Skeletal muscle cell (primary cell): ENCODE measurements at places on chromosomes 13 and 19.

DNA sequence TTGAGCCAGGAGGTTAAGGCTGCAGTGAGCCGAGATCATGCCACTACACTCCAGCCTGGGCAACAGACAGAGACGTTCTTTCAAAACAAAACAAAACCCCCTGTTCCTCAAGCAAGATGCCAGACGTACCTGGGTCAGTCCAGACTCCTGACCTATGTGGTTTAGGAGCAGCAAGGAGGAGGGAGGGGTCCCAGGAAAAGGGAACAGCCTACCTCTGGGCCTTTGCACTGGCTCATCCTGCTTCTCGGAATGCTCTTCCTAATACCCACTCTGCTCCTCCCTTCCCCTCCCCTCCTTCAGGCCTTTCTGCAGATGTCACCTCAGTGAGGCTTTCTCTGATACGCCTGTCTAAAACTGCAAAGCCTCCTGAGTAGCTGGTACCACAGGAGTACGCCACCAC is 9.5 kb downstream of the RINL start:
- DNase-seq, result no peak

- no peak for DNase-seq
Observed at GRCh38 chr19:33204136-33204973, 10.2 kb downstream of the LRP3 start.

- DNase-seq, result no peak
Observed at GRCh38 chr13:72953391-72953965, 105.3 kb upstream of the KLF5 start.

DNA sequence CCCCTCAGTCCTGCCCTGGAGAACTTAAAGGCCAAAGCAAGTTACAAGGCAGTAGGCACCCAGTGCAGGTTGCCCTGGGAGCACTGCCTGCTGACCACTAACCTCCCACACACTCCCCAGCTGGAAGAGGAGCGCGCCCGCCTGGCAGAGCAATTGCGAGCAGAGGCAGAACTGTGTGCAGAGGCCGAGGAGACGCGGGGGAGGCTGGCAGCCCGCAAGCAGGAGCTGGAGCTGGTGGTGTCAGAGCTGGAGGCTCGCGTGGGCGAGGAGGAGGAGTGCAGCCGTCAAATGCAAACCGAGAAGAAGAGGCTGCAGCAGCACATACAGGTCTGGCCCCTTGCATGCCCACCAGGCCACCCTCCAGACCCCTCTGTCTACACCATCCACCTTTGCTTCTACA is 61.1 kb downstream of the KCNC3 start:
- no peak for DNase-seq

- no peak for DNase-seq
Observed at GRCh38 chr13:73278186-73278585, 219.4 kb downstream of the KLF5 start.

DNA sequence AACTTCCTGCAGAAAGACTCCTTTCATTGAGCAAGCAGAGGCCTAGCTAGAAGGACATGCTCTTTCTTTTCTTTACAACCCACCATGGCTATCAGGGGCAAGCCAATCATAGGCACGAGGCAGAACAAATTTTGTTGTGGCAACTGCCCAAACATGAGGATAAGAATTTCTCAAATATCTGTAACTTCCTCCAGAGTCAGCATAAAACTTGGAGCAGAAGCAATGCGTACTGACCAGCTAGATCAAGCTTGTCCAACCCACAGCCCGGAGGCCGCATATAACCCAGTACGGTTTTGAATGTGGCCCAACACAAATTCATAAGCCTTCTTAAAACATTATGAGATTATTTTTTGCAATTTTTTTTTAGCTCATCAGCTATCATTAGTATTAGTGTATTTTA is 87.0 kb upstream of the SOX21 start:
- no peak for DNase-seq

GRCh38 chr13:51697181-51697580 is 106.8 kb downstream of the DHRS12 start:
- DNase-seq, result no peak

GRCh38 chr19:41641879-41642485 is 15.1 kb upstream of the CEACAM4 start:
- DNase-seq, result peak; percentile 7

DNA sequence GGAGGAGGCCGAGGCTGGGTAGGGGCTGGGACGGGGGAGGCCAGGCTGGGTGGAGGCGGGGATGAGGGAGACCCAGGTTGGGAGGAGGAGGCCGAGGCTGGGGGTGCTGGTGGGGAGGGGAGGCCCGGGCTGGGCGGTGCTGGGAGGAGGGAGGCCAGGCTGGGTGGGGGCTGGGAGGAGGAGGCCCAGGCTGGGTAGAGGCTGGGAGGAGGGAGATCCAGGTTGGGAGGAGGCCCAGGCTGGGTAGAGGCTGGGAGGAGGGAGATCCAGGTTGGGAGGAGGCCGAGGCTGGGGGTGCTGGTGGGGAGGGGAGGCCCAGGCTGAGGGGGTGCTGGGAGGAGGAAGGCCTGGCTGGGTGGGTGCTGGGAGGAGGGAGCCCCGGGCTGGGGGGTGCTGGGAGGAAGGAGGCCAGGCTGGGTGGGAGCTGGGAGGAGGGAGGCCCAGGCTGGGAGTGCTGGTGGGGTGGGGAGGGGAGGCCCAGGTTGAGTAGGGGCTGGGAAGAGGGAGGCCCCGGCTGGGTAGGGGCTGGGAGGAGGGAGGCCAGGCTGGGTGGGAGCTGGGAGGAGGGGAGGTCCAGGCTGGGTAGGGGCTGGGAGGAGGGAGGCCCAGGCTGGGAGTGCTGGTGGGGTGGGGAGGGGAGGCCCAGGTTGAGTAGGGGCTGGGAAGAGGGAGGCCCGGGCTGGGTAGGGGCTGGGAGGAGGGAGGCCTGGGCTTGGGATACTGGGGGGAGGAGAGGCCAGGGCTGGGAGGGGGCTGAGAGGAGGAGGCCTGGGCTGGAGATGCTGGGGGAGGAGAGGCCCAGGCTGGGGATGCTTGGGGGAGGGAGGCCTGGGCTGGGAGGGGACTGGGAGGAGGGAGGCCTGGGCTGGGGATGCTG is 10.7 kb downstream of the TPGS1 start:
- DNase-seq, result peak; percentile 61

- no peak for DNase-seq
Observed at GRCh38 chr13:101703838-101704237, 251.4 kb downstream of the ITGBL1 start.

GRCh38 chr13:98890186-98890585 is 87.7 kb downstream of the DOCK9 start:
- DNase-seq, result peak; percentile 92

GRCh38 chr19:45118106-45118505 is 25.1 kb downstream of the PPP1R37 start:
- no peak for DNase-seq

- no peak for DNase-seq
Observed at GRCh38 chr19:1133471-1133929, 29.7 kb downstream of the GPX4 start.

GRCh38 chr13:48783181-48783630 is 129.5 kb downstream of the CYSLTR2 start:
- DNase-seq, result peak; percentile 99

GRCh38 chr13:29782798-29783197 is 67.6 kb downstream of the UBL3 start:
- DNase-seq, result no peak

GRCh38 chr13:96034662-96035061 is 18.5 kb downstream of the UGGT2 start:
- DNase-seq, result no peak

DNA sequence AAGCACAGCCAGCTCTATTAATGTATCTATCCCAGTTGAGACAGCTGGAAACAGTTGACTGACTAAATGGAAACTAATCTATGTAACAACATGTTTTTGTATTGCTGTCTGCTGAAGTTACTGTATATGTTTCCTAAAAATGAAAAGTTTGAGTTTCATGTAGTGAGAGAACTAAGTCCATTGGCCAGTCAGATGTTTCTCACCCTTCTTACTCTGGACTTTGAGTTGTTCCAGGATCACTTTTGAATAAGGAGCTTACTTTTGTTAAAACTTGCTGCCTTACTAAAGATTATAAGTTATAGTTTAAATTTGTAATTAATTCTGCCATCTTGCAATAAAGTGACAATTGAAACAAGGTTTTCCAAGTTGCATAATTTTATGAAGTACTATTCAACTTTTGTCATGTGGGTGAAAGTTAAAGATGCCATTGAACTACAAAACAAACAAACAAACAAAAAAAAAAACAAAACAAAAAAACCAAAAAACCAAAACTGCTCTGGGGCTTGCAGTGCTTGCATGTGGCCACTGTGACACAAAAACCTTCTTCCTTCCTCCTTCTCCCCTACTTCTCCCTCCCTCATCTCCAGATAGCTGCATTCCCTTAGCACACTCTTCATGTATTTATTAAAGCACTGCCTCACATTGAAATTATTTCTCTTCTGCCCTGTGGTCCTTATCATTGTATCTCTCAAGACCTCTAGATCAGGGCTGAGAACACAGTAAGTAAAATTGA is 15.3 kb downstream of the WDFY2 start:
- no peak for DNase-seq

DNA sequence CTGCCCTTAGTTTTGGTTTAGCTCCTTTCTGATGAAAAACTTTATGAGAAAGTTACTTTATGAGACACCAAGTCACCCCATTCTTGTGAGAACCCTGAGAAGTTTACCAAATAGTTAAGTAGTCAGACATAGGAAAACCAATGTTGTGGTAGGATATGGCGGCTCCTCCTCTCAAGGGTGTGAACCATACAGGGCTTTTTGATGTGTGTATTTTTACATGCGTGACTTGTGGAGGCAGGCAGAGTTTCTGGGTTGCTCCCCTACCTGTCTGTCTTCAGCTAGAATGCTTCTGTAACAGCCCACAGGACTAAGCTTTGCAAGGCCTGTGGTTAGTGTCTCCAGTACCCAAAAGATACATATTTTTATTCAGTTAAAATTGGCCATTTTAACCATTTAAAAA is 18.3 kb downstream of the UBAC2 start:
- DNase-seq, result no peak

DNA sequence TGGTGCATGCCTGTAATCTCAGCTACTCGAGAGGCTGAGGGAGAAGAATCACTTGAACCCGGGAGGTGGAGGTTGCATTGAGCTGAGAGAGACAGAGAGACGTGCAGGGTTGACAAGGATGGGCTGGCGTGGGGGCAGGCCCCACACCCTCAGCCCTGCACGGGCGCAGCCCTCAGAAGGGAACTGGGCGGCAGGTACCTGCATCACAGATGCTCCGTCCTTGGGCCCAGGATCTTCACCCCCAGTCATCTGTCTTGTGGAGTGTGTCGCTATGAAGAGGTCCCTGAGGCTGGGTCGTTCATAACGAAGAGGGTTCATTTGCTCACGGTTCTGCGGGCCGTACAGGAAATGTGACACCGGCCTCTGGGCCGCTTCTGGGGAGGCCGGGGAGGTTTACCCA is 20.3 kb downstream of the C2CD4C start:
- DNase-seq, result no peak

DNA sequence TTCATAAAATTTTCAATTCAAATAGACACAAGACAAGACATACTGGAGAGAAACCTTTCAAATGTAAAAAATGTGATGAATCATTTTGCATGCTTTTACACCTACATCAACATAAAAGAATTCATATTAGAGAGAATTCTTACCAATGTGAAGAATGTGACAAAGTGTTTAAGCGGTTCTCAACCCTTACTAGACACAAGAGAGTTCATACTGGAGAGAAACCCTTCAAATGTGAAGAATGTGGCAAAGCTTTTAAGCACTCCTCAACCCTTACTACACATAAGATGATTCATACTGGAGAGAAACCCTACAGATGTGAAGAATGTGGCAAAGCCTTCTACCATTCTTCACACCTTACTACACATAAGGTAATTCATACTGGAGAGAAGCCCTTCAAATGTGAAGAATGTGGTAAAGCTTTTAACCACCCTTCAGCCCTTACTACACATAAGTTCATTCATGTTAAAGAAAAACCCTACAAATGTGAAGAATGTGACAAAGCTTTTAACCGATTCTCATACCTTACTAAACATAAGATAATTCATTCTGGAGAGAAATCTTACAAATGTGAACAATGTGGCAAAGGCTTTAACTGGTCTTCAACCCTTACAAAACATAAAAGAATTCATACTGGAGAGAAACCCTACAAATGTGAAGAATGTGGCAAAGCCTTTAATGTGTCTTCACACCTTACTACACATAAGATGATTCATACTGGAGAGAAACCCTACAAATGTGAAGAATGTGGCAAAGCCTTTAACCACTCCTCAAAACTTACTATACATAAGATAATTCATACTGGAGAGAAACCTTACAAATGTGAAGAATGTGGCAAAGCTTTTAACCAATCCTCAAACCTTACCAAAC is 24.6 kb upstream of the ZNF431 start:
- DNase-seq, result no peak

- no peak for DNase-seq
Observed at GRCh38 chr19:16018801-16019551, 57.3 kb upstream of the TPM4 start.

- DNase-seq, result no peak
Observed at GRCh38 chr13:46355901-46356590, 31.0 kb downstream of the RUBCNL start.

- no peak for DNase-seq
Observed at GRCh38 chr19:15418231-15418578, 583 bp downstream of the AKAP8L start.

DNA sequence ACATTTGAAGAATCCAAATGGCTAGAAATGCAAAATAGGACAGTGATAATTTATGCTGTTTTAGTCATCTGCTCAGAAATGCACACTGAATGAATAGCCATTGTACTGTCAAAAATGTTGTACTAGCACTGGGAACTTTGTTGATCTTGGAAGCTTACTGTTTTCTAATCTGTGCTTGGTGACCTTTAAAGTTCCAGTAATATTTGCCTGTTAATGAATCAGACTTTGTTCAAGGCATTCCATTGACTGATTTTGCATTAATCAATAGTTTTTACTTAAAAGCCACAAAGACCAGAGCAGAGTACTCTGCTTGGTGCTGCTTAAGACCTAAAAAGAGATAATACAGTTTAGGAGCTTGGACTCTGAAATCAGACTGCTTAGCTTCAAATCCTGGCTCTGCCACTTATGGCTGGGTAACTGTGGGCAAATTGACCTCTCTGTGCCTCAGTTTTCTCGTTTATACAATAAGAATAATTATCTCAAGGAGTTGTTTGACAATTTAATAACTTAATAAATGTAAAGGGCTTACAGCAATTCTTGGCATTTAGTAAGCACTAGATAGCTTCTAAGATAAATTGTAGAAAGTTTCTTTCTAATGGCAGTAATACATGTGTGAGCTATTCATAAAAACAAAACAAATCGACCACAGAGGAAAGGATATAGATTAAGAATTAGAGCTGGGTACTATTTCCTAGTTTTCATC is 4.6 kb upstream of the SLAIN1 start:
- no peak for DNase-seq

DNA sequence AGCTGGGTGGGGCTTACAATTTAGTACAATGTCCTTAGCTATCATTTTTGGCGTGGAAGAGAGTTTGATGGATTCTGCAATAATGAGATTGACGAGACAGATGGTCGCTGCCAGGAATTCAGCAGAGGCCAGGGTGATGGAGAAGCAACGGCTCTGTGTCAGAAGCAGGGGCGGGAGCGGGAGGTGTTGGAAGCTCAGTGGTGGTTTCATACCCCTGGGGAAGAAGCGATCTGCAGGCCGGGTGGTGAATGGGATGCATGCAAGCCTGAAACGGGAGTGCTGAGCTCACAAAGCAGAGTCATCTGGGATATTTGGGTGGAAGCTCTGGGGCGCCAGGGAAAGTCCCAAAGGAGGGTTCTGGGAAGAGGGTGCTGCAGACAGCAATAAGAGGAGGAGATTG is 370.8 kb downstream of the ZNF536 start:
- no peak for DNase-seq

- no peak for DNase-seq
Observed at GRCh38 chr13:33111414-33112110, 95.3 kb downstream of the KL start.

GRCh38 chr13:75521956-75522355 is 15.7 kb downstream of the COMMD6 start:
- DNase-seq, result no peak

GRCh38 chr13:47708386-47708785 is 292.7 kb downstream of the SUCLA2 start:
- peak; percentile 25 for DNase-seq
